GM13977 (cell line): ENCODE measurements at places on chromosomes 16 and 17.

DNA sequence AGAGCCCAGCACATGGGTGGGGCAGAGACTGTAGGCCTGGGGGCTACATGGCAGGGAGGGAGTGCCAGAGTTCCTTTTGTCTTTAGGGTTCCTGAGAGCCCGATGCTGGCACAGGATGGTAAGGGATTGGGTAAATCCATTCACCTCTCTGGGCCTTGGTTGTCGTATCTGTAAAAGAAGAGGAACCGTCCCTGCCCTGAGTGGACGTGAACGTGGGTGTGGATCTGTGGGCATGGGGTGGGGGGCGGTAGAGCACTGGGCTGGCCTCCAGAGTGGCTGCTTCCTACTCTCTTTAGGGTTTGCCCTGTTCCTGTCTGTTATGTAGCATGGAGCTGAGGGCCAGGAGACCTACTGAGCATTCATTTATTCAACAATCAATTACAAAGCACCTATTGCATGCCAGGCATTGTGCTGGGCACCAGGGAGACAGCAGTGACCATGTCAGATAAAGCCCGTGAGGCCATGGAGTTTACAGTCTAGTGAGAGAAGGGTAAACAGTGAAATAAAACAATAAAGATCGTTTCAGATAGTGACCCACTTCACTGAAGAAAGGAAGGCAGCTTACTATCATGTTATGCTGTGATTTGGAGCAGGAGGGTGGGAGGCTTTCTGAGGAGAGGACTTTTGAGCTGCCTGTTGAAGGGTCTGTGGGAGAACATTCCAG lies 13.1 kb upstream of the TCAP start:
- DNase-seq = no peak

DNA sequence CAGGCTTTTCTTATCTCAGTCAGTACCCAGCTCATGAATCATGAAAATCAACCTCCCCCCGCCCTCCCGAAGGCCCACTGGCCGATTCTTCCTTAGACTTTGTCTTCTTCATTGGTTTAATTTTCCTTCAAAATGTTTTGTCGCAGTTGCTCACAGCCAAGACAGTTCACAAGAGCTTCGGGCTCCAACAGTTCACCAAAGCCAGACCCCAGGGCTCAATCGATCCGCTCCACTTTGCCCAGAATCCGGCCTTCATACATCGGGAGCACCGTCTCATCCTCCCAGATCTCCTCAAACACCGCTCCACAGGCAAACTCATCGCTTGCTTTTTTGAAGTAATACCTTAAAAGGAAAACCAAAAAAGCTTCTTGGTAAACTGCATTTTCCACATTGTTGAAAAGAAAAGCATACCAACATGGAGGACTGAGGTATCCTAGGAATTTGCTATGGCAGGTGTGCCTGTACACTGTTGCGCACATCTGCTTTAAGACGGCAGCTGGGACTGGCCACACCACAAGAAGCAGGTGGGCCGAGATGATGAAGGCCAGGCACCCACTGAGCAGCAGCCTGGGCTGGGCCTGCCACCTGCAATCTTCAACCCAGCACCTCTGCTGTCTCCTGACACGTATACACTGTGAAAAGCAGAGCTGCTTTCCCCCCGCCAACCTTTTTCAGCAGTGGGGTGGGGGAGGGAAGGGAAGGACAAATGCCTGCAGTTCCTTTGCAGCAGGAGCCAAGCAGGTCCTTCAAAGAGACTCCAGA lies 31.5 kb downstream of the AXIN2 start:
- DNase-seq = no peak

DNA sequence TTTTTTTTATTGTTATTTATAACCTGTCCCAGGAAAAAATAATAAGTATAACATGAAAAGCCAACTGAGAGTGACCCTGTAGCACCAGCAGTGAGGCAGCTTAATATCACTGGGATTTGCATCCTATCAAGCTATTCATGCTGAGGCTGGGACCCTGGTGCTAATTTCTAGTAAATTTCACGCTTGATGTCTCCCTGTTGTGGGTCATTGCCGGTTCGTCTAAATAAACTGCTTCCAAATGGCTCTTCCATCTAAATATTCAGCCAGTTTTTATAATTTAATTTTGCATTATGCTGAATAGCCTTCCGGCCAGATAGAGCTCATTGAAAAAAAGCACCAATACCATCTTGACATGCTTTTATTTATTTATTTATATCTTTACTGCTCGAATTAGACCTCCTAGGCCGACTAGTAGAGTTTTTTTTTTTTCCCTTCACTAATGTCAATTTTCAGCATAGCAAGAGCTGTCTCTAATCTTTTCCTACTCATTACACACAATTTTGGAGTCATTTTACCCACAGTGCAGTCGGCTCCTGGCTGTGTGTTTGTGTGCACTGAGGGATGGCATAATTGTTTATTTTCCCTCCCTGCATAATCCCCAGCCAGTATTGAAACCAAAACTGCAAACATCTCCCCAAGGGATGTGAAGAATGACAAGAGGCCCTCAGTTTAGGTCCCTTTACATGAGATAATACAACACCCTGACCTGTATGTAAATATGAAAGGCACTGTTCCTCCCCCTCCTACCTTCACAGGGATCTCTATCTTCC lies 168.8 kb downstream of the AATF start:
- DNase-seq = no peak

DNA sequence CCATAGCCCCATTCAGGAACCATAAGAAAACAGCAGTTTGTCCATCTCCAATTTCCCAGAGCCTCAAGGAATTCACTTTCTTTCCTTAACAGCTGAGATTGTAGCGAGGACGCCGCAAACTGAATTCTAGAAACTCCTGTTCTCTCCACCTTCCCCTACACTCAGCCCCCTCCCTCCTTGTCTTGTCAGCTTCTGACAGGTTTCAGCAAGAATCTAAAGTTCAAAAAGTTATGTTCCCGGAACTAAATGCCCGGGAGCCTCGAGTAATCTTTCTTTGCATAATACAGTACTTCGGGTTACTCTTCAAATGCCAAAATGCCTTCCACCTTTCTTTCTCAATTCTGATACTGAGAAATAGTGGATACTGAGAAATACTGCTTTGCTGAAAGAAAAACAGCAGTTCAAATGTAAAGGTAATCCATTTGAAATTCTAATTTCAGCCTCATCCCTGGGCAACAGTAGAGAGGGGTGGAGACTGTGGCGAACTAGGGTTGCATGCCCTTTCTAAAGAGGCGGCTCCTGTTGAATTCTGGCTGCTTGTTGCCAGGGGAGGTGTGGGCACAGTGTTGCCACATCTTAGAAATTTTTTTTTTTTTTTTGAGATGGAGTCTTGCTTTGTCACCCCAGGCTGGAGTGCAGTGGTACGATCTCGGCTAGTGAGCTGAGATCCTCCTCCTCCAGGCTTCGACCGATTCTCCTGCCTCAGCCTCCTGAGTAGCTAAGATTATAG lies 63.5 kb upstream of the USP7 start:
- no peak for DNase-seq

DNA sequence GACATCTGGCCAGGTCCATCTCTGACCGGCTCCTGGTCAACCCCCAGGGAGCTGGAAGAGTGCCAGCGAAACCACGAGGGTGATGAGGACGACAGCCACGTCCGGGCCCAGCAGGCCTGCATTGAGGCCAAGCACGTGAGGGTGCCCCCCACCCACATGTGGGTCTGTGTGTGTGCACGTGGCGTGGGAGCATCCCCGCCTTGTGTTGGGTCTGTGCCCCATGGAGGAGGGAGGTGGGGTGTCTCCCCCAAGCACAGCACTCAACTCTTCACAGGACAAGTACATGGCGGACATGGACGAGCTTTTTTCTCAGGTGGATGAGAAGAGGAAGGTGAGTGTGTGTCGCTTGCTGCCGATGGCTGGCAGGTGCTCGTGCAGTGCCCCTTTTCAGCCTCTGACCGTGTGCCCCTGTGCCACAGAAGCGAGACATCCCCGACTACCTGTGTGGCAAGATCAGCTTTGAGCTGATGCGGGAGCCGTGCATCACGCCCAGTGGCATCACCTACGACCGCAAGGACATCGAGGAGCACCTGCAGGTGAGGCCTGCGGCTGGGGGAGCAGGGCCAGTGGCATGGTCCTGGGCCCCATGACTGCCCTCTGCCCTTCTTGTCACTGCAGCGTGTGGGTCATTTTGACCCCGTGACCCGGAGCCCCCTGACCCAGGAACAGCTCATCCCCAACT lies 1.7 kb downstream of the STUB1 start:
- no peak for DNase-seq

GRCh38 chr17:3529817-3530741 lies 27.5 kb downstream of the TRPV3 start:
- no peak for DNase-seq

- no peak for DNase-seq
These were observed 301.7 kb downstream of the KIF2B start for GRCh38 chr17:54124456-54124855.

DNA sequence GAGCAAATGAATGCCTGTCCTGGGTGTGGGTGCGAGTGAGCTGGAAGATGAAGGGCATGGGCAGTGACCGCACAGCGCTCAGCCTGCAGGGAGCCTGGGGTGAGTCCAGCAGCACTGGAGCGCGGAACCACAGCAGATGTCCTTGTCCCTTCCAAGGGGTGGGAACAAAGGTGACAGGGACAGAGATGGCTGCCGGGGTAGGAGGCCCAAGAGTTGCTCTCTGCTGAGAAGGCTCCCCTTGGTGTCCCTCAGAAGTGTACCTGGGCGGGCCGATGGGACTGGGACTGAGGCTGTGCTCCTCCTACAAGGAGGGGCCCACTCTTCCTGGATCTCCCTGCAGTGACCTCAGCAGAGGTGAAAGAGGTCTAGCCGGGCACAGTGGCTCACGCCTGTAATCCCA lies 7.6 kb upstream of the PGAP6 start:
- DNase-seq = no peak

DNA sequence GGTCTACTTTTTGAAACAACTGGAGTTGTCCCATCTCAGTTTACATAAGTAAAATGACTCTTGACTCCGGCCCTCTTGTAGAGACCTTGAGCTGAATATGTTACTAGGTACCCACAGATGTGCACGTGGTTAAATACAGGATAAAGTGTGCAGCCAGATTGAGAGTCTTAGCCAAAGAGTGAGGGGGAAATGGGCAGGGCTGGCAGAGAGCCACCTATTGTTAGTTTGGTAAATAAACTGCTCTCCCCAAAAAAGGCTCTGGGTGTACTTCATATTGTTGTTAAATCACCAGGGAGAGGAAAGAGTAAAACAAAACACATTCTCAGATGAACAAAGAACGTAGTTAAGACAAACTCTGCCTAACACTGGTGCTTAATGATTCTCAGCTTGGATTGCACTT lies 20.3 kb downstream of the G6PC1 start:
- DNase-seq = no peak

DNA sequence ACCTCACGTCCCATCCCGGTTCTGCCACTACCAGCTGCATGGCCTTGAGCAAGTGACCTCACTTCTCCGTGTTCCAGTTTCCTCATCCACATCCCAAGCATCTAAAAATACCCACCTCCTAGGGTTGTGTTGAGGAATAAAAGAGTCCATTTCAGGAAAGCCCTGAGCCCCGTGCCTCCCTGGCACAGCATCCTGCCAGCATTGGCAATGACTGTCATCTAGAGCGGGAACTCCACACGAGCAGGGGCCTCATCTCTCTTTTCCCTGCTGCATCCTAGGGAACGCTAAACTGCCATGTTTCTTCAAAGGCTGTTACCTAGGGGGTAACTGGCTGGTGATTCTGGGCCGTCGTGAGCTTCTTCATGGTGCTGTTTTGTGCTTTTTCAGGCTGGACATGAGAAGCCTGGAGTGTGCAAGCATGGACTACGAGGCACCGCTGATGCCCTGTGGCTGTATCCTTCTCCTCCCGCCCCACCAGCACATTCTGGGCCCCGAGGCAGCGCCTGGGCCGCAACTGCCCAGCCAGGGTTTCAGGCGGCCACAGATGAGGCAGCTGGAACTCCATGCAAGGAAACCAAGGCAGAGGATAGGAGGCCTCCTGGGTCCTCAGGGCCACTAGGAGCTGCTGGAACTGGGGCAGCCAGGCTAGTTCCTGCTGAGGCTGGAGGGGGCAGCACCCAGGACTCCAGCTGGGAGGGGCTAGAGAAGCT lies 221.4 kb downstream of the KATNIP start:
- no peak for DNase-seq

- peak; percentile 71 for DNase-seq
These were observed 690 bp downstream of the PITPNC1 start for GRCh38 chr17:67377488-67378453.

GRCh38 chr17:62090021-62090824 lies 25.1 kb upstream of the MED13 start:
- DNase-seq = no peak

GRCh38 chr16:9071377-9071776 lies 20.1 kb upstream of the HAPSTR1 start:
- no peak for DNase-seq

DNA sequence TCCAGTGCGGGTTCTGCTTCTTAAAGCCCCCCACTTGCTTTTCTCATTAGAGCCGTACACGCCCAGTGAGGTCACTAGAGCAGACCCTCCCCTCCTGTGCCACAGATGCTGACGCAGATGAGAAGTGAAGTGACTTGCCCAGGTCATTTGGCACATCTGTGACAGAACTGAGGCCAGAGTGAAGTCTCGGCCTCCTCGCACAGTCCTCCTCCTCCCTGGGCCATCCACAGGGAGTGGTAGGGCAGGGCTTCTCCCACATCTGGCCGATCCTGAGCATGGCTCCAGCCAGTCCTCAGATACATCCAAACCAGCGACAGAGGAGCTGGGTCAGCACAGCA lies 15.3 kb upstream of the TBX2 start:
- DNase-seq = no peak

DNA sequence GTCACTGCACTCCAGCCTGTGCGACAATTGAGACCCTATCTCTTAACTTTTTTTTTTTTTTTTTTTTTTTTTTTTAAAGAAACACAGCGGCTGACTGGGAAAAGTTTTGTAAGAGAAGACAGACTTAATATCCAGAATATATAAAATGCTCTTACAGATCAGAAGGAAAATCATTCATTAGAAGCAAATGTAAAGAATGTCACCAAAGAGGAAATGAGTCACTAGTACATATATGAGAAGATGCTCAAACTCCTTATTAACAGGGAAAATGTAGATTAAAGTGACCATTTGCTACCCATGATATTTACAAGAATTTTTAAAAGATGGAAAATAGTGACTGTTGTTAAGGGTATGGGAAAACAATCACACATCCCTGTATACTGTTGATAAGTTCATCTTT lies 48.9 kb downstream of the RABEP1 start:
- DNase-seq = no peak

GRCh38 chr17:1783834-1784611 lies 22.2 kb downstream of the SERPINF1 start:
- DNase-seq = peak; percentile 46

- no peak for DNase-seq
These were observed 152.4 kb downstream of the SSH2 start for GRCh38 chr17:29777663-29778062.

GRCh38 chr16:17467923-17468540 lies 2.7 kb downstream of the XYLT1 start:
- no peak for DNase-seq

GRCh38 chr17:39064374-39064773 lies 87.1 kb downstream of the PLXDC1 start:
- DNase-seq = no peak
